Activated CD4-positive, alpha-beta T cell treated with anti-CD3 and anti-CD28 coated beads, Interleukin-2, amount 50 U/mL, for 24 hours (primary cell): ENCODE measurements at places on chromosomes 2 and 18.

DNA sequence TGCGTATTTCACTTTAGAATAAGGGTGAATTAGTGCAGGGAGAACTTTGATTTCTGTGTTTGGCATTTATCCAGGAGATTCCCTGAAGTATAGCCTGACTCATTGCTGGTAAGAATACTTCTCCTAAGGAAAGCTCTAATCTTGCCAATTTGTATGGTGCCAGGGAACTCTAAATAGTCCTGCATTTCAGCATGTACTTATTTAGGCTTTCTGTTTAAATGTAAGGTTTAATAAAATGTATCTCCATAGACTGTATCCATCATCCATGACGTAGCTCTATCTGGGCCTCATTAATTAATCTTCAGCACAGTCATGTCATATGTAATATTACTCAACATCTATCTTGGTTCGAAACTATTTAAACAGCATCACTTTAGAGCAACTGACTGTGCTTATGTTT, 127.7 kb downstream of the DOK6 start:
- no peak for DNase-seq

GRCh38 chr2:185793532-185794345, 55.1 kb downstream of the FSIP2 start:
- no peak for DNase-seq

- no peak for DNase-seq
These were observed 173.5 kb upstream of the AGAP1 start for GRCh38 chr2:235320326-235320725.

- DNase-seq: no peak
These were observed 203.6 kb downstream of the UBE2E3 start for GRCh38 chr2:181183878-181184542.

GRCh38 chr2:178523596-178524134, 43.4 kb downstream of the PLEKHA3 start:
- DNase-seq: no peak

GRCh38 chr2:31054842-31055388, 83.3 kb downstream of the GALNT14 start:
- no peak for DNase-seq

GRCh38 chr2:215565897-215566296, 130.0 kb upstream of the FN1 start:
- no peak for DNase-seq

DNA sequence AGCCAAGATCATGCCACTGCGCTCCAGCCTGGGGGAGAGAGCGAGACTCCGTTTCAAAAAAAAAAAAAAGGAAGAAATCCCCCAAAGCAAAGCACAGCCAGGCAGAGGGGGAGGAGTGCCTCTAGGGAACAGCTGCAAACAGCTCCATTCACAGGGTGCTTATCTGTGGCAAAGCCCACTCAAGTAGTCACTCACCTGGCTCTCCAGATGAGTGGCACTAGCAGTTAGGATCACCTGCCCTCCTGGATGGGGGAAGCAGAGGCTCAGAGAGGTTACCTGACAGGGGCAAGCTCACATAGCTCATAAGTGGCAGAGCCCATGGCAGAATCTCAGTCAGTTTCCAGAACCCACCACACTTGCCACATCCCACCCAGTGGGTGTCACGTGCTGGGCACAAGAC, 30.3 kb downstream of the TFCP2L1 start:
- no peak for DNase-seq

DNA sequence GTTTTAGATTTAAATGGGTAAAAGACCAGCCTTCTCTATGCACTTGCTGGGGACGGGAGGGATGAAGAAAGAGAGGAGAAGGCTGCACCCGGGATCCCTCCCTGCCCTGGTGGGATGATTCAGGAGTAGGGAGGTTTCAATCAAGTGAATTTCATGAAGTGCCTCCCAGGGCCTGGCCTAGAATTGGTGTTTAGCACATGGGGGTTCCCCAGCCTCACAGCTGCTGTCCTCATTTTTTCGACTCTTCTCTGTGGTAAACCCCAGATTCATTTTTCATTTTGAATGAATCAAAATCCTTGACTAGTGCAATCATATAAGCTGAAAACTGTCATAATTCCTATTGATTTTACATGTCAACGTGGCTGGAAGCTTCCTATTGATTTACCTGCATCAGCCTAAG, 81.1 kb downstream of the LPIN1 start:
- no peak for DNase-seq
